ENCODE measurements at places on chromosomes 7 and 10.

GRCh38 chr10:11403116-11403515 is 208.3 kb downstream of the USP6NL start:
- no peak for DNase-seq

GRCh38 chr7:33674804-33675411 is 230.4 kb upstream of the BMPER start:
- DNase-seq = no peak

GRCh38 chr10:4686644-4686996 is 139.4 kb upstream of the AKR1E2 start:
- DNase-seq = no peak

GRCh38 chr7:95871075-95871848 is 98.9 kb downstream of the DYNC1I1 start:
- no peak for DNase-seq

DNA sequence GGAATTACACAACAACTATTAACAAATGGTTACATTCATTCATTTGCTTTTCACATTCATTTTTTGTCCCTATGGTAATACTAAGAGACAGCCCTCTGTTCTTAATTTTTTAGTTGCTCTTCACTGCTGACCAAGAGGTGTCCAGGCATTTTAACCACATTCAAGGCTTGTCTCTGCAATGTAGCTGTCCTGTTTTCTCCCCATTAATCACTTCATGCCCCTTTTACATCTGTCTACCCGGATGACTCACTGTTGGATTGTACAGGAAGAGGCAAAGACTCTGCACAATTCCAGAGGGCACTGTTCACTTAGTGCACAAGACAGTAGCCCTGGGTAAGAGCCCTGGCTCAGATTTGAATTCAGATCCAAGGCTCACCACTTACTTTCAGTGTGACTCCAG is 168.5 kb downstream of the NOC3L start:
- no peak for DNase-seq

Data from substantia nigra (tissue), 51 donors.